Renal cortex interstitium (tissue), 15 donors: ENCODE measurements at places on chromosomes 4 and X. TPM values are rescaled to one million over a fixed set of nuclear protein-coding genes. Genes with fewer than 3 reads are reported as not detected.

GRCh38 chr4:30208731-30209435 lies 511.3 kb upstream of the PCDH7 start:
- DNase-seq: no peak

GRCh38 chr4:159267869-159268285 lies 165.0 kb downstream of the RAPGEF2 start:
- DNase-seq: no peak

DNA sequence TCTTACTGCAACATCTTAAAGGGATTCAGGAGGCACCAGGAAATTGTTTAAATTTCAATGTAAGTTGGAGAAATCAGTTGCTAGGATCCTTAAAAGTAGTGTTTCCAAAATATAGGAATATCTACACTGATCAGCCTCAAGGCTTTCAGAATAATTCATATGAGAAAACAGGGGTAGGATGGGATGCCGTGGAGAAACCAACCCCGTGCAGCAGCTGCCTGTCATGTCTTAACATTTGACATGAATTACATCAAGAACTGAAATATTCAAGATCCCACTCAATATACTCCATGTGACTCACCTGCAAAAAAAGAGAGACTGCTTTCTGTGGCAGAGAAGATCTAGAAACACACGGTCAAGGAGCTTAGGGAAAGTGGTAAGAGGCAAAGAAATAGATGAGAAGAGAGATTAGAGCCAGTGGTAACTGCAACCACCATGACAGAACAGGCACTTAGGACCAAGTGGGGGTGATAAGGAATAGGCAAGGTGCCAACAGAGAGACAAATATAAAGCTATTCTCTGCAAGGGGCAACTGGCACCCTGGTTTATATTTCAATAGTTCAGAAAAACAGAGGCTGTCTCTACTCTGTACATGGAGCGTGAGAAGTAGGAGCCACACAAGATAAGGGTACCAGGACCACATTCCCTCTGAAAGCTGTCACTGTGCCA lies 64.0 kb downstream of the SLC39A8 start:
- no peak for DNase-seq

GRCh38 chrX:2413969-2414368 lies 86.8 kb downstream of the DHRSX start:
- DNase-seq: no peak

GRCh38 chr4:165635381-165635780 lies 237.7 kb upstream of the TLL1 start:
- no peak for DNase-seq

GRCh38 chr4:11439836-11440235 lies 11.1 kb upstream of the HS3ST1 start:
- no peak for DNase-seq

GRCh38 chr4:110198435-110199416 lies at the start of gene ELOVL6:
Gene ELOVL6, minus strand, starts transcription at chr4:110198615. Its CDS starts 280 bp downstream, at chr4:110198335.
- peak; percentile 57 for DNase-seq

DNA sequence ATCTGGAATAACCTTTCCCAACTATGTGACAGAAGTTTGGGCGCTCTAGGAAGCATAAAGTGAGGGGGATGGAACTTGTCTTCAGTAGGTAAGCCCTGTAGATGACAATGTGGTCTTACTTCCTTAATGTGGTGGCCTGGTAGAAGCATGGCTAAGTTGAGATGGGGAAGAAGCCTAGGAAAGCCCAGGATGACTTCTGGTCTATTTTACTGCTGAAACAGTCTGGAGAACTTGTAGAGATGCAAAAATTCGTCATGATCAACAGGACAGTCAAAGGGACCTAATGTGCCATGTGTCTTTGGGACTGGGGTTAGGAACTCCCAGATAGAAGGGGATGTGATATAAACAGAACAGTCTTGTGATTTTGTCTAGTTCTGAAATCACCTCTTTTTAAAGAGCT lies 40.8 kb downstream of the CCNG2 start:
- no peak for DNase-seq

GRCh38 chrX:10062352-10062751 lies 94.4 kb upstream of the CLCN4 start:
- no peak for DNase-seq

DNA sequence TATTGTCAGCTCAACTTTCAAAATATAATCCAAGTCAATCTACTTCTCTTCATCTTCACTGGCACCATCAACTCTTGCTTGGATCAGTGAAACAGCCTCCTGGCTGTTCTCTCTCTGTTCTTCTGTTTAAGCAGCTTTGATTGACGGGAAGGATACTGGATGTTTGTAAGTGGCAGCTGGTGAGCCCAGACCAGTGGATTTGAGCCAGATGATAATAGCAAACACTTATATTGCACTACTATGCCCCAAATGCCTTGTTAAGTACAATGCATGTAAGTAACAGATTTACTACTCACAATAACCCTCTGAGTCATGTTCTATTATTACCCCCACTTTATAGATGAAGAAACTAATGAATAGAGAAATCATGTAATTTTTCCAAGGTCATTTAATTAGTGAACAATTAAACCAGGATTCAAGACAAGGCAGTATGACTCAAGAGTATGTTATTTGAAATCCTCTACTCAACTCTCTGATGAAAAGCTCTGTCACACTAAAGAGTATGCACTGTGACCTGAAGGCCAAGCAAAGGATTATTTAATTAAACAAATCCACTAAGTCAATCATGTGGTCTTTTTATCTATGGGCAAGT lies 44.8 kb downstream of the SPANXN3 start:
- no peak for DNase-seq

- no peak for DNase-seq
Measured at GRCh38 chr4:21656832-21657231, 291.7 kb downstream of the KCNIP4 start.

DNA sequence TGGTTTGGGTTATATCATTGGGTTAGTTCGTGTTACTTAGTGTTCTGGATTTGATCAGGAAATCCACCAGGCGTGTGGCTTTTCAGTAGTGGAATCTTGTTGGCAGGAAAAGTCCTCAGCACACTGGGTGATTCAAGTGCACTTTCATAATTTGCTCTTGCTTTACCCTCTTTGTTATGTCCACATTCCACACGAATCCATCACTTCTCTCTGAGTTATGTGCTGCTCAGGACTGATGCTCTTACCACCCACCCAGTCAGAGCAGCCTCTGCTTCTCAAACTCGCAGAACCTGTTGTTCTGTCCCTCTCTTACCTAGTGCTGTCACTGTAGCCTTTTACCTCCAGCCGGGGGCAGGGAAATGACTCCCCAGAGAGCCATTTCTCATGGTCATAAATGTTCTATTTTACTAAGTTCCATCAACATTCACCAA lies 37.2 kb upstream of the SCRG1 start:
- DNase-seq: no peak

DNA sequence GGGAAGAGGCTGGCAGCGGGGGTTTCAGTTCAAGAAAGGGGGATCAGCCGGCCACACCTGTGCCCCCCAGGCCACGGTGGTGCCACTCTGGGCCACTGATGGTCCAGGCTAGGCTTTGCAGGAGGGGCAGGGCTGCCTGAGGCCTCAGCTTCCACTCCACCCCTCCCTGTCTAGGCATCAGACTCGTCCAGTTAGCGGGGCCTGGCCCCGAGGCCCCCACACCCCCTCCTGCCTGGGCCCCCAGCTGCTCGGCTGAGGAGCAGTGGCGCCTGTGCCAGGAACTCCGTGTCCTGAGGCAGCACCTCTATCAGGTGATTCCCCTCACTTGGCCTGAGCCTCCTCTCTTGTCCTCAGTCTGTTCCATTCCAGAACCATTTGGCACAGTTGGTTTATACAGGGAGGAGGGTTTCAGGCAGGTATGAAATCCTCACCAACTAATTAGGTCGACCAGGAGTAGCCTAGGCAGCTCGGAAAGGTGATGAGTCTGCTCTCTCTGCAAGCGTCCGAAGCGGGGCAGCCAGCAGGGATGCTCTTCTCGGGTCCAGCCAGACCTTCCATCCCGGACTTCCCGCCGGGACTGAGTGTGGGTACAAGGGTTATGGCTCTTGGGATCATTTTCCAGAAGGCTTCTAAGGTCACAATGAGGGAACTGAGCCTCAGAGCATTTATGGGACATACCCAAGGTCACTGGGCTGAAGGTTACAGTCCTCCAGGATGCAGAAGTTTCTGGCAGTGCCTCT lies 2.1 kb downstream of the NSG1 start:
- no peak for DNase-seq

- DNase-seq: peak; percentile 60
Measured at GRCh38 chr4:22515145-22515887, 550 bp downstream of the ADGRA3 start.

- no peak for DNase-seq
Measured at GRCh38 chr4:152696764-152697261, 17.0 kb upstream of the TMEM154 start.

- no peak for DNase-seq
Measured at GRCh38 chrX:12802741-12803140, 11.5 kb downstream of the PRPS2 start.

NSG1 gene
- polyA plus RNA-seq: 2.5 TPM

H2BW2 gene
- 0.98 TPM for polyA plus RNA-seq

GNRHR gene
- polyA plus RNA-seq: 0.49 TPM

TMPRSS11D gene
- not detected for polyA plus RNA-seq

PNPLA4 gene
- polyA plus RNA-seq: 27.7 TPM

PRAF2 gene
- polyA plus RNA-seq: 33.6 TPM

FSTL5 gene
- 1.1 TPM for polyA plus RNA-seq
